ENCODE measurements at places on chromosomes 1 and 21.

GRCh38 chr1:110375490-110375889 lies 15.3 kb downstream of the SLC16A4 start:
- no peak for DNase-seq

DNA sequence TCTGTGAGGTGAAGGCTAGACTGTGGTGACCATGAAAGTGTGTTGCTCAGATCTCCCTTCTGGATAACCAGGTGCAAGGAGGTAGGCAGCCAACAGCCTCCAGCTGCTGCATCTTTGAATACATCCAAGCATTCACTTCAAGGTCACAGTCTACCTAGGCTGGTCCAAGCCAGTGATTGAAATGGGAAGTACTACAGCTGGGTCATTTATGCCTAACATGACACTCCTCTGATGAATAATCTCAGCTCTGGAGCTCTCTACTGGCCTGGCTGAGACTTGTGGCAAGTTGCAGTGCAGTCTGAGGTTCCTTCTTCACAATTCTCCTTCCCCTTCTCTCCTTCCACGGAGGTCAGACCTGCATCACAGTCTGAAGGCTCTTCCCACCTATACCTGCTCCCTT lies 35.0 kb upstream of the ARHGAP29 start:
- no peak for DNase-seq

DNA sequence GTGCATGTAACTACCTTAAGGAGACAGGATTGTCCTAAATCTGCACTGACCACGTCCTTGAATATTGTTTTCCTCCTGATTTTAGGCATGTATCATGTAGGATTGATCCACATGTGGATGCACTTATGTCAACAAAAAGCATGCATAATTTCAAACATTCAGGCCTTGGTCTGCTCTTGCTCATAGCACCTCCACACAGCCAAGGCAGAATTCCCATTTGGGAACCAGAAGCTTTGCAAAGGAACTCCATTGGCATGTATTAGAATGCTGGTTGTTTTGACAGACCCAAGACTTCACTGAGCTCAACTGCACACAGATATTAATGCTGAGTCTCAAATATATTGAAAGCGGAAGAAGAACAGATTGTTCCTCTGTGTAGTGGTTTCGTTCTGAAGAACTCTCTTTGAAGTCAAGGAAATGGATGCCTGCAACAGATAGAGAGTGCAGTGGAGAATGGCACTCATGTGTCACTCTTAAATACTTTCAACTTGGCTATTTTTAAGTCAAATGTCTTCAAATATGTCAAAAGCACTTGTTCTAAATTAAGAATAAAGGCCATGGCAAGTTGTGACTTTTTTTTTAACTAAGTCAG lies 387.6 kb downstream of the LTN1 start:
- DNase-seq, result no peak

- peak; percentile 96 for DNase-seq
These were observed 26.9 kb upstream of the RAP1A start for GRCh38 chr1:111592389-111593361.

DNA sequence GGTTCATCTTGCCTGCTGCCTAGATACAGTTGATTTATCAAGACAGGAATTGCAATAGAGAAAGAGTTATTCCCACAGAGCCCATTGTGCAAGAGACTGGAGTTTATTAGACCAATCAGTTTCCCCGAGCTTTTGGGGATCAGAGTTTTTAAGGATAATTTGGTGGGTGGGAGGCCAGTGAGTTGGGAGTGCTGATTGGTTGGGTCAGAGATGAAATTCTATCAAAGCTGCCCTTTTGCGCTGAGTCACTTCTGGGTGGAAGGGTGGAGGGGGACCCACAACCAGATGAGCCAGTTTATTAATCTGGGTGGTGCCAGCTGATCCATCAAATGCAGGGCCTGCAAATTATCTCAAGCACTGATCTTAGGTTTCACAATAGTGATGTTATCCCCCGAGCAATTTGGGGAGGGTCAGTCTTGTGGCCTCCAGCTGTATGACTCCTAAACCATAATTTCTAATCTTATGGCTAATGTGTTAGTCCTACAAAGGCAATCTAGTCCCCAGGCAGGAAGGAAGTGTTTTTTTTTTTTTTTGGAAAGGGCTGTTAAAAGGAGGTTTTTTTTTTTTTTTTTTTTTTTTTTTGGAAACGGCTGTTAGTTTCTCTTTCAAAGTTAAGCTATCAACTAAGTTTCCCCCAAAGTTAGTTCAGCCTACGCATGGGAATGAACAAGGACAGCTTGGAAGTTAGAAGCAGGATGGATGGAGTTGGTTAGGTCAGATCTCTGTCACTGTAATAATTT lies 7.4 kb downstream of the SLC16A4 start:
- DNase-seq, result no peak

DNA sequence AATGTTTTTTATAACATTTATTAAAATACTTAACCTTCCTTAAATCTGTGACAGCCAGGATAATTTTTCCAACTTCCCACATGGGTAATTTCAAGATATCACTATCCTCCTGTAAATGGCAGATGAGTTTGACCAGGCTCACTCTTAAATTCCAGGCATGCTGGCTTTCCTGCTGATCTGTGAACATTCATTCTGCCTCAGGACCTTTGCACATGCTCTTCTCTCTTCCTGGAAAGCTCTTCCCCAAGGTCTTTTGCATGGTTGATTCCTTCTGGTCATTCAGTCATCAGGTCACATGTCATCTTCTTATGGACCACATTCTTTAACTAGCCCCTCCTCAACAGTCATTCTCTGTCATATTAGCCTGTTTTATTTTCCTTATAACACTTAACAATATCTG lies 5.7 kb downstream of the ST6GALNAC5 start:
- no peak for DNase-seq

DNA sequence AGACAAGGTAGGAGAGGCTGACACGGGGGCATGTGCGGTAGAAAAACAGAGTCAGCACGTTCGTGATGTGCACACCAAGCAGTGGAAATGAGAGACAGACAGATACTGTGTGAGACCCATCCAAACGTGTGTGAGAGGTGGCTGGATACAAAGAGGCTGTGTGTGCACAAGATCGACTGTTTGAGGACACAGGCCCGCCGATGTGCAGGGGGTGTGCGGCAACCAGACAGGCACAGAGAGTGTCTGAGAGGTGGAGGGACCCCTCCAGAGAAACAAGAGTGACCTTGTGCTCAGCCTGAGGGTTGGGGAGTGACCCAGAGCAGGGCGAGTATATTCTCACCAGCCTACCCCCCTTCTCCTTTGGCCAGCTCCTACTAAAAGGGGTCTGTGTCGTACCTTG lies 97.8 kb upstream of the IPO9 start:
- DNase-seq, result no peak

GRCh38 chr1:195663549-195664280 lies 944.5 kb downstream of the KCNT2 start:
- DNase-seq, result no peak

DNA sequence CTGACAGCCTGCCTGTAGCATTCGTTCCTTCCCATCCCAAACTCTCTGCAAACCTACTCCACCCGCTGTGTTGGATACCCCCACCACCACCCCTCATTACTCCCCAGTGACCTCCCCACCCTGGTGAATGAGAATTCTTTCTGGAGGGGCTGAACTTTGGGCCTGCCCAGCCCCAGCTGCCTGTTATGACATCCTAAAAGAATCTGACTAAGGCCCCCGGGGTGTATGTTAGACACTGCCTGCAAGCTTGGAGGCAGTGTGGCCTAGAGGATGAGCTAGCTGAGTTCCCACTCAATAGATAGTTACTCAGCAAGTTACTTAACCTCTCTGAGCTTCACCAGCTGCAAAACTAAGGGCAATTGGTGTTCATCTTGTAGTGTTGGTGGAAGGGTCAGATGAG lies 110.2 kb upstream of the FGGY start:
- DNase-seq, result no peak

DNA sequence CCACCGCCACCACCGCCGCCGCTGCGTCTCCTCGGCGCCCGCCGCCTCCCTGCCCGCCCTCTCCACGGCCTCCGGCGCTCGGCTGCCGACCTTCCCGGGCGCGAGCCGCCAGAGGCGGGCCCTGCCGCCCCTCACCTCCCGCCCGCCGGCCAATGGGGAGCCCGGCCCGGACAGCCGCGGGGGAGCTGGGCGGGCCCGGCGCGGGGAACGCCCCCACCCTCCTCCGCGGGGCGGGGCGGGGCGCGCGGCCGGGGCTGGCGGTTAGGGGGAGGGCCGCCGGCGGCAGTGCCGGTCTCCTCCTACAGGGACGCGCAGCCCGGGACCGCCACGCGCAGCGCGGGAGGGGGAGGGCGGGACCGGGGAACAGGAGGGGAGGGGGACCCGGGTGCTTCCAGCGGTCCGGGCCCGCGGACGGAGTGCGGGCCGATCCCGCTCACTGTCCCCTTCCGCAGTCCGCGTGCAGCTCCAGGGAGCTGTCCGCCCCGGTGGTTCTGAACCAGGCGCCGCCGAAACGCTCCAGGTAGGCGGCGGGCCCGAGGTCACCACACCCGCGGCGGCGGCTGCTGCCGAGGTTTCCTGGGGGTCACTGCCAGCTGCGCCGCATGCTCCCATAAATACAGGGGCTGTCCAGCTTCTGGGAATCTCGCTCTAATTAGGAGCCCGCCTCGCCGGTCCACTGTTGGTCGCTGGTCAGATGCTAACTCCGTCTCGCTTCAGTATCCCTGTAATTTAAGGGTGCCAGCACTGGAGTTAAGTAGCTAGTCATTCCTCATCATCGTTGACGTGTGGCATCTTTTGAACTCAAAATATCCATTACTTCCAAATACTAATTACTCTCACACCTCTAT lies at the start of gene PGBD5:
TSS of gene PGBD5 (minus strand) at position 87 of the 848 bp plus-strand sequence. CDS start 404 bp downstream, outside the sequence.
- DNase-seq, result peak; percentile 61
